ENCODE measurements at places on chromosomes 13 and 19.
A peak's percentile ranks its signal among the peaks of the same experiment; 100 is the strongest.

DNA sequence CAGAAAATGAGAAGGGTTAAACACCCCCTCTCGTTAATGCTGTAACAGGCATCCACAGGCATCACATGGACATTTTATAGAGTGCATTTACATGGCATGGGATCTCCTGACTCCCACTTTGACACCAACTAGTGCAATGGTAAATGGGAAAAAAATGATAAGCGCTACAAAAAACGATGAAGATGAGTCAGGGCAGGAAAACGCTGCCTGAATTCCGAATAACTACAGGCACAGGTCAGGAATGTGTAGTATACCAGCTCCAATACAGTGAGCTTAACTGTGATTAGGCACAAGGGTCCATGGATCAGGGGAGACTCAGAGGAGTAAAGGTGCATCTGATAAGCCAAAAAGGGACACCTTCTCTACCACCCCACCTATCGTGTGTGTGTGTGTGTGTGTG, 223.6 kb downstream of the FOXO1 start:
- DNase-seq = no peak

- DNase-seq = peak; percentile 63
These were observed at the start of gene TMEM38A for GRCh38 chr19:16660763-16661479. TMEM38A (plus strand) TSS chr19:16661139; CDS start chr19:16661218, 79 bp downstream.

- DNase-seq = no peak
These were observed 7.3 kb downstream of the ACOD1 start for GRCh38 chr13:76955661-76956060.

- peak; percentile 30 for DNase-seq
These were observed 15.1 kb downstream of the CC2D1A start for GRCh38 chr19:13920940-13921747.

DNA sequence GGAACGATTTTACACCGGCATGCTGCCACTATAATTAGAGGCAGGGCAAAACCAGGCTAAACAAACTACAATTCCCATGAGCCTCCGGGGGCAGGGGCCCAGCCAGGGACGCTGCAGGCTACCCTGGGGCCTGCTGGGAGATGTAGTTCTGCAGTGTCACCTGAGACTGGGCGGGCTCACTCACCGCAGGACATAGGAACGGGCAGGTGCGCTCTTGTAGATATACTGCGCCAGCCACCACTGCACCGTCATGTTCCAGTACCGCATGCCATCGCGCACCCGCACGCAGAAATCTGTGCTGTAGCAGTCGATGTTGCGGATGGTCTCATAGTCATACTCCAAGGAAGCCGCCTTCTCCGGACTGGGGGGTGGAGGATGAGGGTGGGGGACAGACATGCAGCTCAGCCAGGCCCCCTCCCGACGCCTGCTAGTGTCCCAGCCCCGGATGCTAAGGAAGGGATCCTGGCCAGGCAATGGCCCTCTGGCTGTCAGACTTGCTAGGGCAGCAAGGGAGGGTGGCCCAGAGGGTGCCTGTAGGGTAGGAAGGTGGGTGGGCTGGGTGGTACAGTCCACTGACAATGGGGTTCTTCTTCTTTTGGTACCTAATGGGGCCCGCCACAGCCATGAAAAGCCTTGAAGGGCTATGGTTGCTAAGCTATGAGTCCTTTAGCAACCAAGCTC, 5.8 kb upstream of the TMC4 start:
- DNase-seq = no peak
